ENCODE measurements at places on chromosomes 3 and 15.

DNA sequence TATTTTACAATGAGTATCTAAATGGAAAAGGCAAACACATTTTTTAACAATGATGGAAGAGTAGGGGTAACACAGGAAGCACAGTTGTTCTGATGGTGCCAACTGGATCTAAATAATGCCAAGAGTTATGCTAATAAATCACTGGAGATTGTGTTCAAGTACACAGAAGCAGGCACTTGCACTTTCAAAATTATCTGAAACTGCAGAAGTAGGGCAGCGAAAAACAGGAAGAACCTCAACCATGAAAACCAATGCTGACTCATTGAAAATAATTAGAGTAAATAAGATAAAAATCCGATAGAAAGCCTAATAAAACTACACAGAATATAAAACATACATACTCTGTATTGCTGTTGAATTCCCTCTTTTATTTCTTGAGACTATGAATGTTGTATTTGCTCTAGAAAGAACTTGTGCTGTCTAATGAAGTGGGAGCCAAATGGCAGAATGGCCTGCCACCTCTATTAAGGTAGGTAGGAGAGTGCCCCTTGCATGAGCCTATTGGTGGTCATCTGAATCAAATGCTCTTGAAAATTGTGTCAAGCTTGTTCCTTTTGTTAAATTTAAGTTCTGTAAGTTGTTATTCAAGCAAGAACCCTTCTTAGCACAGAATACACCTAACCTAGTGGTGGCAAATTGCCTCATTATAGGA lies 93.7 kb downstream of the ABI3BP start:
- DNase-seq, result no peak

GRCh38 chr3:136239094-136239493 lies 11.0 kb upstream of the PCCB start:
- DNase-seq, result no peak

DNA sequence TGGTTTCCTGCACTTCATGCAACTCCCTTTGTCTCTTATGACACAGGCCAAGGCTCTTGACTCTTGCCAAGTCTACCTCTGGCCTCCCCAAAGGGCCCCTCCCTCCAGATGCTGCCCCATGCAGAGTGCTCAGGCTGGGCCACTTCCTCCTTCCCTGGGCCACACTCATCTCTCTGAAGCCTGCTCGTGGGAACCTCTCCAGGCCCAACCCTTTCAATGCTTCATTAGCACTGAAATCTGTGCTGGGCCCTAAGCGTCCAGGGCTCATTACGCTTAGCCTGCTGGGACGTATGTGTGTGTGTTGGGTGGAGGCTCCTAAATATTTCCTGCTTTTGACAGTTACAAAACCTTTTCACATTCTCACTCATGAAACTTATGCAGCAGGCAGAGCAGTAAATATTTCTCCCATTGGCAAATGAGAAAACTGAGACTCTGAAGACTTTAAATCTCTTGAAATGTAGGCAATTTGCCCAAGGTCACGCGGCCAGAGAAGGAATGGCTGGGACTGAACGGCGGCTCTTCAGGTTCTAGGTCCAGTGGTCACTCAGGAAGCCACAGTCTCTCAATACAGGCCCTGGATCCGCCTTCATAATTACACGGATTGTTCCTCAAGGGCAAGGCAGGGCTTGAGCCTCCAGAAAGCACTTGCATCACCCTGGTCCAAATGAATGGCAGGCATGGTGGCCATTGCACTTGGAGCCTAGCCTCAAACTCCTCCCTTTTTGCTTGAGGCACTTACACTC lies 241.7 kb upstream of the HES1 start:
- DNase-seq, result no peak

DNA sequence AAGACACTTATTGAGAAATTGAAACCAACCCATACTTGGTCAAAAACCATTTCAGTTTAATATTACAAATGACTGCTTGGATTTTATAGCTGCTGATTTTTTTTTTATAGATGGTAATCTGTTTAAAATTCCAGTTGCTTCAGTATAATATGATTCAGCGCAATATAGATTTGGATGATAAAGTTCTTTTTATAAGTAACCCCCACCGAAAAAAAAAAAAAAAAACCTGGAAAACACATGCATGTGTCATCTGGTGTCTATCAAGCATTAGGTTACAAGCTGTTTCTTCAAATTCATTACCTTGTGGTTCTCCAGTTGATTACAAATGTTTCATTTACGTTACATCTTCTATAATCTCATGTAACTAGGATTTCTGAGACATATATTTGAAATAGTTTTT lies 356.6 kb upstream of the ROBO2 start:
- no peak for DNase-seq

DNA sequence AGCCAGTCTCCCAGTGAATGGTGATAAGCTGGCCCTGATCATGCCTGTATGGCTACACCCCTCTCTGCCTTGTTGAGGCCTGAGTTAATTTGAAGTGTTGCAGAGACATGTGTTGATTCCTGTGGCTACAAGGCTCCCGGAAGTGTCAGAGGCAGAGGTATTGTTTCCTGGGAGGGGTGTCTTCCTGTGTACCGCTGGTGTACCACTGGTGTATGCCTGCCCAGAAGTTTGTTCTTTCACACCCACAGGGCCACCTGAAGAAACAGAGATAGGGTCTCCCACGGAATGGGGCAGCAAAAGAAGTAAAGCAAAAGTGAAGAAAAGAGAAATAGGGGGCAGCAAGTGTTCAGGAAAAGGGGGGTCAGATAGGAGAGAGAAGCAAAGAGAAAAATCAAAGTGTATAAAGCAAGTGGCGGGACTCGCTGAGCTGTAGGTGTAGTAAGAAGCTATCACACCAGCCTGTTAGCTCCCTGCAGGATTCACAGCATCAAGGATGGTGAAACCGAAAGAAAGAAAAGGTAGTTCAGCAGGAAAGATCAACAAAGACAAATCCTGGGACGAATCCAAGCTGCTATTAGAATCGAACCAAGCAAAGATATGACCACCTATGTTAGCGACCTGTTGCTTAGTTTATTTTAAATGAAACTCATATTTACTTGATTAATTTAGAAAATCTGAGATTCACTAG lies 36.6 kb upstream of the CD47 start:
- no peak for DNase-seq

DNA sequence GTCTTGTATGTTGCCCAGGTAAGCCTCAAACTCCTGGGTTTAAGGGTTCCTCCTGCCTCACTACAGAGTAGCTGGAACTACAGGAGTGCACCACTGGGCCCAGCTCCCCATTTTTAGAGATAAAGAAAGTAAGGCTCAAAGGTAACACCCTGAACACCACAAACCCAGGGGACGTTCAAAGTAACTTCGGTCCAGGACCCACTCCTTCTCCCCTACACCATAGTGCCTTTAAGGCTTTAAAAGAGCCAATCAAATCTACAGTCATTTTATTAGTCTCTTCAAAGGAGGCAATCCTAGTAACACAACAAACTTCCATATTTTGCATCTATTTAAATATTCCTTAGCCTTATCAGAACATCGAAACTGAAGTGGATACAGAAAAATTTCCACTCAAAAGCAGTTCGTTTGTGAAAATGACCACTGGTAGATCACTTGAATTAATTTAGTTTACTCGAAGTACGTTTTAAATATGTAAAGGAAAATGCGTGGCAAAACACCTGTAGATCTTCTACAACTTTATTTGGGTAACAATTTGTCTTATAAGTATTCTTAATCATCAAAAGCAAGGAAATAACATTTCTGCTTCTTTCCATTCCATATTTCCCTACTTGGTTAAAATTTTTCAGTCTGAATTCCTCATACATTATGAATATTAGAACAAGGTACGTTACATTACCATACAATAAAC lies 1.8 kb downstream of the STAG1 start:
- DNase-seq, result no peak

- no peak for DNase-seq
Observed at GRCh38 chr3:56055546-56055945, 412.7 kb downstream of the ERC2 start.

GRCh38 chr15:60678632-60679031 lies 199.7 kb upstream of the ICE2 start:
- no peak for DNase-seq

GRCh38 chr15:67569668-67570067 lies 27.2 kb downstream of the MAP2K5 start:
- no peak for DNase-seq

DNA sequence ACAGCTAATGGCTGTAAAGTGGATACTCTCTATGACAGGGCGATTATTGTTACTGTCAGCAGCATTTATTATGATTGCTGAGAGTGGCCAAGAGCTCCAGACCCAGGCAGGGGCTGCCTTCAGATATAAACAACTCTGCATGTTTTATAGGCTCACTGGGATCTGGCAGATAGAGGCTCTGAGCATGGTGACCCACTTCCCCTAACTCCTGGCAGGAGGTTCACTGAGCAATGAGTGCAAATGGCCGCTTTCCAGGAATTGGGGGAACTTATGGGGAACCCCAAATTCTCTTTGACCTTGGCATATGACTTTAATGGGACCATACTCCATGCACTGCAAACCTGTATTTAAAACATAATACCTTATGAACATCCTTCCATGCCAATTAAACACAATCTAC lies 59.0 kb downstream of the SCN5A start:
- no peak for DNase-seq

GRCh38 chr3:96753124-96753523 lies 61.3 kb upstream of the EPHA6 start:
- no peak for DNase-seq

- DNase-seq, result no peak
Observed at GRCh38 chr3:121707531-121708273, 41.8 kb downstream of the GOLGB1 start.

GRCh38 chr3:130299531-130299930 lies 45.9 kb upstream of the COL6A5 start:
- no peak for DNase-seq

DNA sequence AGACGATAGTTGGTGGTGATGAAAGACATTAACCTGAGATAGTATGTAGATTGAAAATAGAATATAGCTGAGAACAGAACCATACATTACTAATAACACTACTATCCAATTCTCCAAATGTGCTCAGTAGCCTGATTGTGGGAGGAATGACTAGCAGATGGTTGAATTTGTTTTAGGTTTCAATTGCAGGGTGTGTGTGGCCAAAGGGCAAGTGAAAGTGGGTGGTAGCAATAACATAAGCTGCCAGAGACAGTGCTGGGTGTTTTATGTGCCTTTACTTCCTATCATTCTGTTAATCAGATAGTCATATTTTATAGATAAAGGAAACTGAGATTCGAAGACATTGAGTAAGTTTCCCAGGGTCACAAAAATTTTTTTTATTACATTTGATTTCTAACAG lies 249.5 kb upstream of the ARL6 start:
- no peak for DNase-seq

GRCh38 chr15:66783314-66783713 lies 81.3 kb downstream of the SMAD6 start:
- DNase-seq, result no peak

- no peak for DNase-seq
Observed at GRCh38 chr15:53448232-53449015, 311.0 kb downstream of the WDR72 start.

GRCh38 chr15:68818066-68818768 lies 2.5 kb downstream of the ANP32A start:
- DNase-seq, result peak; percentile 70

DNA sequence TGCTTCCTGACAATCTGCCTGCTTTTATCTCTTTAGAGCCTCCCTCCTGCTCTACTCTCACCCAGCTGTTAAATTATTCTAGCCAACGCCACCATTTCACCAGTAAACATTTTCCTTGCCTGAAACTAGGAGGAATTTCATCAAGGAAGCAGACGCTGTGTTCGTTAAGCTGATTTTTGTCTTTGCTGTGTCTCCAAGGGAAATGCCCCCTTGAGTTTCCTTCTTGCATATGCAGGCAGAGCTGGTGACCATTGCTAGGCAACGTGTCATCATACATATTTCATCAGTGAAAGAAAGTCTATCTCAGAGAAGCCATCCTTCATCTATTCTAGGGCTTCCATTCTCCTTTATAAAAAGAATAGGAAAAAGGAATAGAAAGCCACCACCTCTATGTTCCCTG lies 87.0 kb upstream of the ST8SIA2 start:
- no peak for DNase-seq

- DNase-seq, result no peak
Observed at GRCh38 chr15:85543741-85544155, 163.3 kb downstream of the AKAP13 start.

DNA sequence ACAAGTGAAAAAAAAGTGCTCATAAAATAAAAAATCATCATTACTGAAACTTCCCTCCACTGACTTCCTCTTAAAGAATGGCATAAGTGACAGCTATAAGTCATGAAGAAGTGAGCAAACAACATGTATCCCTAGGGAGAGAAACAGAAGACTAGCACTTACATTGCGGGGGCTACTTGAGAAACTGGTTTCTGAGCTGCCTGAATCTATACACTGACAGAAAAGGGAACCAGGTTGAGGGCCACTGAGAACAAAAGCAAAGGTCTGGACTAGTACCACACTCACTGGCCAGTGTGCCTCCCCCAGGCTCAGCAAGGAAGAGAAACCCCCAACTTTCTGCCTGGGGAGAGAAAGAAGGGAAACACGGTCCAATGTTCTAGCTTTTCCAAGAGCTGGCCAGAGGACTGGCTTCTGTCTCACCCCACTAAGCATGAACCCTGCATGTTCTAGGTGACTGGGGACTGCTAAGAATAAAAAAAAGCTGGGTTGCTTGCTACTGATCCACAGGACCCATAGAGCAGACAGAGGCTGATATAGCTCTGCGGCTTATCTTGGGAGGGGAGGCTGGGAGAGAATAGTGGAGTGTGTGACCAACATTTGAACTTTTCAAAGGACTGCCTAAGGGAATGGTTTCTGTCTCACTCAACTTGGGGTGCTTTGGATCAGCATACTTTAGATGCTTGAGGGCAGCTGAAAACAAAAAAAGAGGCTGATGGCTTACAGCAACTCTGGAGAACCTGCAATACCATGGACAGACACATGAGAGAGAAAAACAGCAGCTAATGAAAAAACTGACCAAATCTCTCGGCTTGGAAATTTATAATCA lies 8.1 kb downstream of the RAD18 start:
- DNase-seq, result no peak

DNA sequence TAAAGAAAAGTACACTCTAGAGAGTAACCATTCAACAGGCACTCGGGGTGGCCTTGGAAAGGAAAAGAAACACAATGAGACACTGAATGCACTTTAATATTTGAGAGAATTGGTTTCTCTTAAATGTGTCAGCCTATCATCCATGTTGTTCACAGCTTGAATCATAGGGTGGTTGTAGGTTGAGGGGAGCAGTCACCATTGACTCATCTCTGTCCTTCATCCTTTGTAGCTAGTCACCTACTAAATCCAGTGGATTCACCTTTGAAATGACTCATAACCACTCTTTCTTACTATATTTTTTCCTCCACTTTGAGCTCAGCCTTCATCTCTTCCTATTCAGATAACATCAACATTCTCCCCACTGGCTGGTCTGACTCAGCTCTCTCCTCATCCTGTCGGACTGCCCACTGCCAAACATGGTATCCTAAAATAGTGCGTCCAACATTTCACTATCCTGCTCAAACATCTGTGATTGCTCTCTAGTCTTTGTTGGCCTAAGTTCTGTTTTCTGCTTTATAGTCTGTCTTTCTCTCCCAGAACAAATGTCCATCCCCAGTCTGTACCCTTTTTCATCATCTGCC lies 182.7 kb upstream of the GADL1 start:
- peak; percentile 4 for DNase-seq

DNA sequence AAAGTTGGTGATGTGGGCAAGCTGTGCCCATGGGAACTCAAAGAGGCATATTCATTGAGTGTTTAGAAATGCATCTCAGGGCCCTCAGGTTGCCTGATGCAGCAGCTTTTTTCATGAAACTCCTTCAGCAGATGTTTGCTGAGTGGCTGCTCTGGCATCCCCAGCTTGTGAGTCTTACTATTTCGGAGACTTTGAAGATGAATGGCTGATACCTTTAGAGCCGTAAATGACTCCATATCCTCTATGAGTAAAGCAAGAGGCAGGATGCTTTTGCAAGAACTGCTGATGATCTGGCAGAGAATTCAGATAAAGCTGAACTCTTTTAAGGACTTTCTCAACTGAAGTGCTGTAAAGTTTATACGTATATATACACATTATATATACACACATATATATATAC lies 384.3 kb downstream of the CACNA2D3 start:
- DNase-seq, result no peak
